ENCODE measurements at places on chromosomes 3 and 15.
A peak's percentile ranks its signal among the peaks of the same experiment; 100 is the strongest.

GRCh38 chr15:100373120-100373896, 31.5 kb upstream of the ADAMTS17 start:
- DNase-seq, result no peak

GRCh38 chr15:73722425-73722824, 30.7 kb downstream of the INSYN1 start:
- no peak for DNase-seq

GRCh38 chr3:182869059-182869458, 75.8 kb downstream of the ATP11B start:
- no peak for DNase-seq

GRCh38 chr3:179028408-179028807, 43.2 kb downstream of the ZMAT3 start:
- DNase-seq, result no peak

DNA sequence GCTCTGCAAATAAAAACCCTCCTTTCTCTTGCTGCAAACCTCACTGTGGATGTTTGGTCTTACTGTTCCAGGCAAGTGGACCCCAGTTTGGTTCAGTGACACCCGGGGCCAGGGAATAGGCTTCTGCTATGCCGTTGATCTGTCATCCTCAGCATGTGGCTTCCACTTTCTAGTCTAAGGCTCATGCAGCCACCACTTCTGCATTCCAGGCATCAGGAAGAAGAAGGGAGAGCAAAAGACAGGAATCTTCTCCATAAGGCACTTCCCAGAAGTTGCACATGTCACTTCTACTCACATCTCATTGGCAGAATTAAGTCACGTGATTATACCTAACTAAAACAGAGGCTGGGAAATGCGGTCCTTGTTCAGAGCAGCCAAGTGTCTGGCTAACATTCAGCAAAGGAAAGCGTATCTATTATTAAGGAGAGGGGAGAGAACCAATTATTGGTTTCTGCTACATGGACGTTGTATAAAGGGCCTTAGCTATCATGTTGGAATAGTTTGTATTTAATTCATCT, 173.6 kb upstream of the PFN2 start:
- no peak for DNase-seq

GRCh38 chr15:48515500-48515899, 130.0 kb downstream of the FBN1 start:
- DNase-seq, result no peak

- DNase-seq, result no peak
Observed at GRCh38 chr3:132781922-132782321, 59.7 kb upstream of the NPHP3 start.

- no peak for DNase-seq
Observed at GRCh38 chr3:62413687-62414086, 40.3 kb upstream of the FEZF2 start.

- no peak for DNase-seq
Observed at GRCh38 chr3:7346364-7346763, 485.4 kb downstream of the GRM7 start.

GRCh38 chr15:48584812-48585563, 60.5 kb downstream of the FBN1 start:
- DNase-seq, result no peak

DNA sequence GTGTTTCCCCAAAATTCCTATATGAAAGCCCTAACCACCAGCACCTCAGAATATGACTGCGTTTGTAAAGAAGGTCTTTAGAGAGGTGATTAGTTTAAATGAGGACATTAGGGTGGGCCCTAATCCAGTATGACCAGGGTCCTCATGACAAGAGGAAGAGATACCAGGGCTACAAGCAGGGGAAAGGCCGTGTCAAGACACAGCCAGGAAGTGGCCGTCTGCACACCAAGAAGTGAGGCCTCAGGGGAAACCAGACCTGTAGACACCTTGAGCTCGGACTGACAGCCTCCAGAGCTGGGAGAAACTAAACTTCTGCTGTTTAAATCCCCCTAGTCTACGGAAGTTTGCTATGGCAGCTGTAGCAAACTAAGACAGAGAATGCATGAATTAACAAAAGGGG, 14.2 kb downstream of the KIF7 start:
- no peak for DNase-seq

- DNase-seq, result no peak
Observed at GRCh38 chr15:38486936-38487335, 33.0 kb downstream of the FAM98B start.

DNA sequence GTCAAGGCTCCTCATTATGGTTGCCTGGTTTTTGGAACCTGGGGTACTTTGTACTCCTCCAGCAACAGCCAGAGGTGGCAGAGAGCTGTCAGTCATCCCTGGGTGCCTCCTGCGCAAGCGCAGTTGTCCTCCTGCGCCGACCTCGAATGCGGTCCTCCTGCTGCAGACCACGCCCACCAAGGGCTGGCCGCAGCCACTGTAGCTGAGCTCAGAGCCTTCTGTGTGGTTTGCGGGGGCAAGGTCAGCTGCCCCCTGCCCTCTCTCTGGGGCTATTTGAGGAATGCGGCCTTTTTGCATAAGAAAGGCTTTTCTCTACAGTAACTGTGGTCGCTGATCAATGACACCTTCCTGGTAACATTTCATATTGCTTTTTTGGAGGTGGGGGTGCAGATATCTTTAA, 131.3 kb upstream of the SNRPN start:
- no peak for DNase-seq

DNA sequence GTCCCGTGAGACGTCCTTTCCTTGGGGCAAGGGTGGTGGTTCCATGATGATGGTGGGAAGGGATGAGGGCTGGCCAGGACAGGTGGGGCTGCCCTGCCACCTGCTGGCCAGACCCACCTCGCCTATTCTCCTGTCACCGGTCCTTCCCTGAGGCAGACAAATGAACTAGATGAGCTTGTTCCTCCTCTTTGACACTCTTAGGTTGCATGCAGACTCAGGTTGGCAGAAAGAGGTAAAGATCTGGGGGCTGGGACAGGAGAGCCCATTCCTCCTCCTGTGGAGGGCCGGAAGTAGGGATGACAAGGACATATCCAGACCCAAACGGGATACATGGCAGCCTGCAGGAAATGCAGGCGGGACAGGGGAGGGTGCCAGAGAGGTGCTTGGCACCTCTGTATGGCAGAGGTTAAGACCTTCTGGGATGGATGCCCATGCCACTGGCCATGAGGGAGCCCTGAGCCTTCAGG, 38.6 kb downstream of the ACSBG1 start:
- DNase-seq, result no peak

- no peak for DNase-seq
Observed at GRCh38 chr3:69194431-69195165, 72.2 kb upstream of the LMOD3 start.

DNA sequence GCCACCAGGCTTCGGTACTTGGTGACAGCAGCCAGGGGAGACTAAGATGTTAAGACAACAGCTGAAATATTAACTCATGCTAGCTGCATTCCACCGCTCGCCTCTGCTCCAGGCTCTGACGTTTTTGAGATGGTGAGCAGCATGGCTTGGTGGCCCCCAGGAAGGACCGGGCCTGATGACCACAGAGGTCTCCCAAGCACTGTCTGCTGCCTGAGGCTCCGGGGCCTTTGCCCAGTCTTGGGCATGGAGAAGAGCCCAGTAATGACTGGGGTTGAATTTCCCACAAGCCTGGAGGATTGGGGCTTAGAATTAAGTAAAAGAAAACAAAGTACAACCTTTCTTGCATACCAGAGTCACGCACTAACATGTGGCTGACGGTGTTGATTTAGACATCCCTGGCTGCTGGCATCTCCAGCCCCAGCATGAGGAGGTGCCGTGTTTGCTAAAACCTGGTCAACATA, 243.6 kb upstream of the LYSMD4 start:
- peak; percentile 70 for DNase-seq

GRCh38 chr15:69031013-69032001, 16.8 kb downstream of the NOX5 start:
- no peak for DNase-seq

DNA sequence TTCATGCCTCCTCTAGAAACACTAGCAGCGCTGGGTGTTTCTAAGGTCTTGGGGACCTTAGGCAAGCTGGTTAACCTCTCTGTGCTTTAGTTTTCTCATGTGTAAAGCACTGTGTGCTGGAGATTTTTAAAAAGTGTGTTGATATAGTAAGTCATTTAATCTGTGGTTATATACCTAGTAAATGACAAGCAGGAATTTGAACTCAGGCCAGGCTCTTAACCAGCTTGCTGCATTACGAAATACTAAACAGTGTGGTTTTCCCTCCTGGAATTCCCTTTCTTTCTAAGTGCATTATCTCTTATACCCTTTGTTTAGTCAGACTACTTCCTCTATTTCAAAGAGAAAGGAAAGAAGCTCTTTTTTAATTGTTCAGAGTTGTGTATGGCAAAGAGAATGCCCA, 26.5 kb downstream of the NEO1 start:
- DNase-seq, result peak; percentile 40

DNA sequence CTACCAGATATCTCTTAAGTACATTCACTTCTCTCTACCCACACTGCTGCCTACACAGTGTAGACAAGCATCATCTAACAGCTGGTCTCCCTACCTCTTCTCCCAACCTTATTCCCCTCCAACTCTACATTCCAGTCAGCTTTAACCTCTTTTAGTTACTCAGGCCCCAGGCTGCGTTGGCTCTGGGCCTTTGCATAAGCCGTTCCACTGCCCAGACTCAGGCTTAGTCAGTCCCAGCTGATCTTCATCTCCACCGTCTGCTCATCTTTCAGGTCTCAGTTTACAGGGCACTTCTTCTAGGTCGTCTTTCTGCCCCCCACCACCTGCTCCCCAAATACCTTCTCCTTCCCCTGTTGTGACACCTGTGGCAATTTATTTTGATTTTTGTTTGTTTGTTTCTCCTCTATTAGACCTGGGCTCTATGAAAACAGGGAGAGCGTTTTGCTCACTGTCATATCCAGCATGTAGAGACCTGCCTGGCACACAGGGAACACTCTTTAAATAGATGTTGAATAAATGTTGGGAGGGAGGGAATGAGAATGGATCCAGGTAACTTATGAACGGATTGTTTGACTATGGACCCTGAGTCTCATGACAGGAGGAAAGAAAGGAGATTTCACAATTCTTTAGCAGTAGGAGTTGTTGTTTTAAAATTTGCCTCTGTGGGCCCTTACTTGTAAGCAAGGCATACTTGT, 11.1 kb downstream of the SLC27A2 start:
- DNase-seq, result no peak

- no peak for DNase-seq
Observed at GRCh38 chr15:72516777-72517176, 42.6 kb downstream of the ARIH1 start.

DNA sequence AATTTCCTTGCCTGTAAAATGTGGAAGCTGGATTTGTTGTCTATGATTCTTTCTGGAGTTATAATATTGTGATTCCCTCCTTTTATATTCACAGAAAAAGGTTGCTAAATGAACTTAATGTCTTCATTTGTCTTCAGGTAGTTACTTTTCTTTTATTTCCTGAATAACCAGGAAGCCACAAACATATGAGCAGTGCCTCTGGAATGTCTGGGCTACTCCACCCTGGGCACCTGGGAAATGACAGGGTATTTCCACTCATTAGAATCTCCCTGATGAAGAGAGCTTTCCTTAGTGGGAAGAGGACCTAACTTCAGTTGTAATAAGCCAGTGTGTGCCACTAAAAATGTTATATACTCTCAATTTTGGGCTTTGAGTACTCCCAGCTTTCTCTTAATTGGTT, 3.8 kb upstream of the SLMAP start:
- DNase-seq, result no peak

GRCh38 chr3:195450731-195451229, 8.0 kb upstream of the ACAP2 start:
- peak; percentile 63 for DNase-seq

- no peak for DNase-seq
Observed at GRCh38 chr3:58188921-58189451, 21.8 kb downstream of the DNASE1L3 start.

DNA sequence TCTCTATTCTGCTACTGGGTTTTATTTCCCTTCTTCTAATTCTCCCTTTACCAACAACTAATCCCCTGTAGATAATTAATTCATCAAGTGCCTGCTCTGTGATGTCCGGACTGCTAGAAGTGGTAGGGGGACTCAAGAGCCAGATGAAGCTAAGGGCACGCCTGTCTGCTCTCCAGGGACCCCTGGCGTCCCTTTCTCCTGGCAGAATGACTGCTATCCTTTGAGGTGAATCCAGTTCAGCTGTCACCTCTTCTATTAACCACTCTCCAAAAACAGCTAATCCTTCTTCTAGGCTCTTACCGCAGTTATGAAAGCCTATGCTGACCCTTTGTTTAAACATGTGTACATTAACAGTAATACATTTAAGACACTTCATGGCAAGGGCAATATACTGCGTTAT, 1.4 kb upstream of the CHRNA7 start:
- no peak for DNase-seq

GRCh38 chr3:134409041-134409440, 34.8 kb upstream of the AMOTL2 start:
- no peak for DNase-seq

GRCh38 chr15:96097661-96098060, 232.8 kb upstream of the NR2F2 start:
- DNase-seq, result no peak

DNA sequence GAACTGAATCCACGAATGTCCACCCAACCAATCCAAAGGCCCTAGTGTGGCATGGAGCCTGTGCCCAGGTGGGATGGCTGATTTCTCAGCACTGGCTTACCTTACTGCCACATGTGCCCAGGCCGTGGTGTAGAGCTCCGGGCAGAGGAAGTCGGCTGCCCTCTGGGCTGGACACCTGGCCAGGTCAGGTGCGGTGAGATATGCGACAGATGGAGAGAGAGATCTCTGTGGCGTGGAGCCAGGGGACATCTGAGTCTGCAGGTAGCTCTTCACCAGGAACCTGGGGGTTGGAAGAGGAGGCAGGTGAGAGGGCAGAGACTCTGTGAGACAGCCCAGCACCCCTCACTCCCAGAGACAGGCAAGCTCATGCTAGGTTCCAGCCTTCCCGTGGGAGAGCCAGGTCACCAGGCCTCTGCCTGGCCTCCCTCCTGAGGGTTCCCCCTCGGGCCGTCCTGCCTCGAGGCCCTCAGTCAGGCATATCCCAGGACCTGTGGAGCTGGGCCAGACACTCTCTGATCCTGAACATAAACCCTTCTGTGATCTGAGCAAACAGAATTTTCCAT, 12.6 kb downstream of the ACOX2 start:
- no peak for DNase-seq

- DNase-seq, result no peak
Observed at GRCh38 chr15:81215983-81216382, 19.3 kb downstream of the IL16 start.

DNA sequence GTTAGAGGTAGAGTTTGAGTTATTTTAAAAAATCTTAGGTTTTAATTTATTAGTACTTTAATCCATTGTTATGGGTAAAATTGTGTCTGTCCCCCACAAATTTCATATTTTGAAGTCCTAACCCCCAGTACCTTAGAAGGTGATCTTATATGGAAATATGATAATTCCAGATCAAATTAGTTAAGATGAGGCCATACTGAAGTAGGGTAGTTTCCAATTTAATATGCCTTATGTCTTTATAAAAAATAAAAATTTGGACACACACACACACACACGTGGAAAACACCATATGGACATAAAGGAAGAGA, 18.6 kb upstream of the ADGRG7 start:
- DNase-seq, result no peak

Data from stromal cell of bone marrow (primary cell).